NCI-H187 treated with DMSO at 0.1 percent for 48 hours (cell line): ENCODE measurements at places on chromosomes 12 and 14.

GRCh38 chr14:51544471-51544870 is 107.2 kb upstream of the FRMD6 start:
- DNase-seq: no peak

- DNase-seq: no peak
These were observed 16.2 kb upstream of the MED6 start for GRCh38 chr14:70616646-70617045.

DNA sequence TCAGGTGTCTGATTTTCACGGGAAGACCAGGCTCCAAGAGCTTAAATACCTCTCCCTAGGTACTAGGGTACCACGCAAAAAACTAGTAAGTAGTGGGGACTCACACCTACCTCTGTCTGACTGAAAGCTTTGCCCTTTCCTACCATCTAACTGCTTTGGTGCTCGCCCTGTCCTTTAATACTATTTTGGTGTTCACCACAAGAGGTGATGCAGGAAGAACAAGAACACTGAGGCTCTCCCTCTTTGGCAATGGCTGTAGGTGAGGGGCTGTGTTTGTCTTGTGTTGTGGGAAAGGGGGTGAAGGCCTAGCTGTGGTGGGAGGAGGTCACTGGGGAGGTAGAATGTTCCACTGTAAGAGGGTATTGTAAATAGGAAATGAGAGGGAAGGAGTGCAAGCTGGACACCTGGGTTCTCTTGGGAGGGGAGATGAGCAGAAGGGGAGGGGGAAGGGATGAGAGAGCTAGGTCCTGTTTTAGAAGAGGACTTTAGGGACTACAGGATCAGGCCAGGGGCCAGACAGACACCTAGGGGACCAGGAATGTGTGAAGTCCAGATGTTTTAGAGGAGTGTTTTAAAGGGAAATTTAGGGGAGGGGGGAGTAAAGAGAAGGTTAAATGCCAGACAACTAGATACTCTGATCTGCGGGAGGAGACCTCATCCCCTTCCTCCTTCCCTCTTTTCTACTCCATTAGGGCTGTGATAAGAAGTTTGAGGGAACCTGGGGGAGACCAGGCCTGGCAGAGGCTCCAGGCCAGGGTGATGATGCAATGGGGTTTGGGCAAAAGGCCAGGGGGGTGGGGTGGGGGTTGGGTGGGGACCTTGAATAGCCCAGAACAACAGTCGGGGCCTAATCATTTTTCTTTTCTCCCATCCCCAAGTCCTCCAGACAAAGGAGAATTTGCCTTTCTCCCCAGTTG is 2.1 kb downstream of the ITGA5 start:
- no peak for DNase-seq

GRCh38 chr14:31792726-31793125 is 231.5 kb downstream of the NUBPL start:
- no peak for DNase-seq

DNA sequence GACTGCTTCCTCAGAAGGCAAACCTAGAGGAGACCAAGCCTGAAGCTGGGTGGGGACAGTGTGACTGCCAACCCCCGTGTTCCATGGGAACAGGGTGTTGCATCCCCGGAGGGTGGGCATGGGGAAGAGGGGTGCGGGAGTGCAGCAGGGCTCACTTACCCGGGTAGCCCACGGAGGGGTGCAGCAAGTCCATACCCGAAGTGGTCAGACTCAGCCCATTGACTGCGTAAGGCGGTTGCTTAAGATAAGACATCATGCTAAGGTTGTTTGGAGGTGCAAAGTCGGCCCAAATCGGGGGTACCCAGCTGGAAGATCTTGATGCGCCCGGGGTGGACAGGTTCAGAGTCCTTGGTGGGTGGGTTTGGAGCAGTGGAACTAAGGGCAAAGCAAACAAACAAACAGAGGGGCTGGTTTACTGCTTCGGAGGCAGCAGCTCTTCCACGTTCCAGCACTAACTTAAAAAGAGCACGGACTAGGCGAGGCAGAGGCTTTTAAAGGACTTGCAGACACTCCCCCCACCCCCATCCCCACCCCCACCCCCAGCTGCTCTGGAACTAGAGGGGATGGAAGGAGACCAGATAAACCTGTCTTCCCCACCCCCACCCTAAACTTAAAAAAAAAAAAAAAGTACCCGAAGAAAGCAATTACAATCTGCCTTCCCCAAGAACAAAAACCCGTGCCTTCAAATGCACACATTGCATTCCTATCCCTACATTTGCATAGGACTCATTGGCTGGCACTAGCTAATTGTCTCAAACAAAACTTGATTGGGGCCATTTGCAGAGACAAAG is 4.9 kb downstream of the OTX2 start:
- no peak for DNase-seq
